ENCODE measurements at places on chromosomes 5 and 9.

- peak; percentile 43 for DNase-seq
Measured at GRCh38 chr9:22036866-22037626, 27.9 kb upstream of the CDKN2B start.

DNA sequence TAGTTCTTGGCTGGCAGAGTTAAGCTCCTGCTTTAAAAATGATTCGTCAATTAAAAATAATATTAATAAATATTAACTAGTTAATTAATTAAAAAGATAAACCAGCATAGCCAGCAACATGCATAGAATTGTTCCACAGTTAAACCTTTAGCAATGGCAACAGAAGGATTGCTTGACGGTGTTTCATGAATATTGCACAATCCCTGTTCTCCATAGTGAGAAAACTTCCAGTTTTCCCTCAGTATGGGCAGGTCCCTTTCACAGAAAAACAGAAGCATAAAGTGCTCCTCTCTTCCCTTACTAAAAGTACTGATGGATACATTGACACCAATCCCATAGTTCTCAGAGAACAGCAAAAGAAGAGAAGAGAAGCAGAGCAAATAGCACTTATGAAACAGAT lies 71.4 kb upstream of the CAST start:
- no peak for DNase-seq

DNA sequence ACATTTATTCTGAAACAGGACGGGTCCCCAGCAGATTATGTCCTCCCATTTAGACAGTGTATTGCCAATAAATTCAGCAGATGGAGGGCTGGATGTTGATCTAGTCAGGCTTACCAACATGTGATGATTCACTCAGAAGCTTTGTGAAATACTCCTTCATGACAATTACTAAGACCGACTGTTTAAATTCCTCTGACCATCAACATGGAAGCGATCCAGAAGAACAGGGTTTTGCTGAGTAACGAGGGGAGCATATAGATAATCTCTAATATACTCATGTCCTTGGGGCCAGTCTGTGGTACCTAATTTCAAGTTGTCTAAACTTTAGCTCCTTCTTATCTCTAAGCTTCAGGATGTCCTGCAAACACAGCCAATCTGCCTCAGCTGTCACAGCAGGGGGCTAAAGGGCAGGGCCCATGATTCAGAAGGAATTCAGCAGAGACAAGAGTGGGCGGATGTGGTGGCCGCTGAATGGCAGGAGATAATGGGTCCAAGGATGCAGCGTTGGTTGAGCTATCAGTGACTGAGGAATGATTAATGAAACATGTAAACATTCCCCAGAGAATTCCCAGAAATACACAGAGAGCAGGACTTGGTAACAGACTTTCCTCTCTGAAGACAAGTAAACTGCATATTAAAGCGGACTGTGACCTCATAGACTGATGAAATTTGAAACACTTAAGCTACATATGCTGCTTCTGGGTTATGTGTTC lies 109.4 kb downstream of the ANKRD55 start:
- peak; percentile 99 for DNase-seq

DNA sequence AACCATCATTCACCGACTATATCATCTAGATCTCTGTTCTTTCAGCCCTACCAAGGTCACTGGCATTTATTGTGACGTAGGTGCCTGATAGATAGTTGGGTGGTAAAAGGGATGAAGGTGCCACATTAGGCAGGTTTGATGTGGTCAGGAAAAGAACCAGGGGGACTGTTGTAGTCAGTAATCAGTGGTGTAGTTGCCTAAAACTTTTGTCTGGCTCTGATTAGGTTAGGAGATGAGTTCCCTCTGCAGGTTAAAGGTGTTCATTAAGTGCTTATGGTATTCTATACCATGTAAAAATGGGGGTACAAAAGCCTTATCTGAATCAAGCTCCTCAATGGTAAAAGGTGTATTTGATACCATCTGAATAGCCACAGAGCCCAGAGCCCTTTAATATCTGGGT lies 55.6 kb downstream of the KCNN2 start:
- DNase-seq: no peak

DNA sequence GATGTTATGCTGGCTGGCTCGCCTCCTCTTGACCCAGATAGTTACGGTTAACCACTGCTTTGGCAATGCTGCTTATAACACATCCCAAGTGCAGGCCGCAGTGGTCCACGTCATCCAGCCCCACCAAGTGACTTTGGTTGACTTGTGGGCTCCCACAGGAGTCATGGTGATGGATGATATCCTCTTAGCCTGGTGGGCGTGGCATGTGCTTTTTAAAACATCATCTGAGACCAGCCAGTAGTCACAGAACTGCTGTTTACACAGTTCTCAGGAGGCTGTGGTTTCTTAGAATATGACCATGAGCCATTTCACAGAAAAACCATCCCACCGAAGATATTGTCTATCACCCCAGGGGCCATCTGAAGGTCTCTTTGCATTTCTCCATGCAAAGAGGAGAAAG lies 216.9 kb downstream of the SH3GL2 start:
- DNase-seq: no peak

GRCh38 chr9:5778805-5779204 lies 54.1 kb downstream of the ERMP1 start:
- no peak for DNase-seq

DNA sequence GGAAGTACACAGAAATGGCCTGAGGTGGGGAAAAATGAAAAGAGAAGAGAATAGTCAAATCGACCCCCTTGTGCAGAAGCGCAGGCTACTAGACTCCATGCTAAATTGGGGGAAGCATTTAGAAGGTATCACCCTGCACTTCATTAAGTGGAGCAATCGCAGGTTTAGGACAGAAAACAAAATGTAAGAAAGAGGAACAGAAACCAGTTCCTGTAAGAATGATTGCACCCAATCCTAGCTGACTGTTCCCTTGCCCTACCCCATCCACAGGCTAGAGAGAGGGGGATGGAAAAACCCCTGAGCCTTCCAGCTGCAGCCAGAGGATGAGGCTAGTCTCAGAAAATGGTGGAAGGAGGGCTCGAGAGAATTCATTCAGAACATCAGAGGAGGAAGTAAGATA lies 23.9 kb upstream of the PPP1R2B start:
- DNase-seq: no peak

All from choroid plexus epithelial cell (primary cell).